ENCODE measurements at places on chromosomes 12 and 14. TPM values are rescaled to one million over a fixed set of nuclear protein-coding genes. Genes with fewer than 3 reads are reported as not detected.

REP15 gene
- 0.92 TPM for total RNA-seq

ALDH2 gene
- total RNA-seq, result 22.6 TPM

LRP1-AS gene
- total RNA-seq, result 1.6 TPM

FLRT2 gene
- 8.1 TPM for total RNA-seq

SERPINA10 gene
- total RNA-seq, result 0.35 TPM

CD9 gene
- 2.4 TPM for total RNA-seq

PRR4 gene
- 8.2 TPM for total RNA-seq

ADAM20 gene
- 2.8 TPM for total RNA-seq

ALDH6A1 gene
- 7.6 TPM for total RNA-seq

ASIC1 gene
- total RNA-seq, result 11.3 TPM
